CD4-positive, CD25-positive, alpha-beta regulatory T cell (primary cell): ENCODE measurements at places on chromosomes 13 and 19. TPM values are rescaled to one million over a fixed set of nuclear protein-coding genes. Genes with fewer than 3 reads are reported as not detected.
A peak's percentile ranks its signal among the peaks of the same experiment; 100 is the strongest.

DNA sequence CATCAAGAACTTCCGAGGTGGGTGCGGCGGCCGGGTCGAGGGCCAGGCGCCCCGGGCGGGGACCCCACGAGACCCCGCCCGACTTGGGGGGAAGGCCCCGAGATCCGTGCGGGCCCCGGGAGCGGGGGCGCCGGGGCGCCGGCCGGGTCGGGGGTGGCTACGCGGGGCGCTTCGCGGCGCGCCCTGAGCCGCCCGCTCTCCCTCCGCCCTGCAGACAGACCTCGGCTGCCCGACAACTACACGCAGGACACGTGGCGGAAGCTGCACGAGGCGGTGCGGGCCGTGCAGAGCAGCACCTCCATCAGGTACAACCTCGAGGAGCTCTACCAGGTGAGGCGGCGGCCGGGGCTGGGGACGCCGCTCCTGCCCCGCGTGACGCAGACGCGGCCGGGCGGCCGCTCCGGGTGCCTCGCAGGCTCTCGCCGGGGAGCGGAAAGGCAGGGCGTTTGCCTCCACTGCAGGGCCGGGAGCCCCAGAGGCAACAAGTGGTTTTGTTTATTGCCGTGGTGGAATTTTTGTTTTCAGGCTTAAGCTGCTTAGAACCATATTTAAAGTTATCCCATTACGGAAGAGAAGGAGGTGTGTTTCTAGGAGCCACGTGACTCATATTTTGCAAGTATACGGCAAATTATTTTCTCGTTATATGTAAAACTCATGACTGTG lies 477 bp downstream of the CUL4A start:
- peak overlapping the region; percentile 96 for H3K27ac ChIP-seq
- peak overlapping the region; percentile 95 for H3K4me3 ChIP-seq
- H3K4me1 ChIP-seq: peaks cover 74% of the 10 kb centered on the region

The MEF2B gene
- 3.5 TPM for total RNA-seq

GRCh38 chr19:33214596-33214995 lies 11.1 kb downstream of the SLC7A10 start:
- H3K27me3 ChIP-seq: no peaks in the 10 kb centered on the region
- no peak for DNase-seq
- no peaks in the 10 kb centered on the region for H3K36me3 ChIP-seq
- no peak overlapping the region for H3K4me3 ChIP-seq

DNA sequence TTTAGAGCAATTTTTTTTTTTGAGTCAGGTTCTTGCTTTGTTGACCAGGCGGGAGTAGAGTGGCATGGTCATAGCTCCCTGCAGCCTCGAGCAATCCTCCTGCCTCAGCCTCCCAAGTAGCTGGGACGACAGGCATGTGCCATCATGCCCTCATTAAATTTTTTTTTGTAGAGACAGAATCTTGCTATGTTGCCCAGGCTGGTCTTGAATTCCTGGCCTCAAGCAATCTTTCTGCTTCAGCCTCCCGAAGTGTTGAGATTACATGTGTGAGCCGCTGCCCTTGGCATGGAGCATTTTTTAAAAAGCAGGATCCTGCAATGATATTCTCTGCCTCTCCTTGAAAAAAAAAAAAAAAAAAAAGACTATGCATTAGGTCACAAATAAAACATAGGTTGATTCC lies 5.9 kb downstream of the GPR32 start:
- DNase-seq: no peak
- H3K4me1 ChIP-seq: no peaks in the 10 kb centered on the region
- no peak overlapping the region for H3K4me3 ChIP-seq
- H3K27ac ChIP-seq: no peak overlapping the region
- no peaks in the 10 kb centered on the region for H3K36me3 ChIP-seq

- peak; percentile 74 for DNase-seq
- peak overlapping the region; percentile 57 for H3K4me3 ChIP-seq
- peak overlapping the region; percentile 82 for H3K27ac ChIP-seq
Observed at GRCh38 chr19:43784241-43784980, 3.6 kb upstream of the KCNN4 start.
